ENCODE measurements at places on chromosomes 13 and 19. TPM values are rescaled to one million over a fixed set of nuclear protein-coding genes. Genes with fewer than 3 reads are reported as not detected.

Gene SLITRK6
- total RNA-seq = not detected

Gene STX10
- 52.3 TPM for total RNA-seq

DNA sequence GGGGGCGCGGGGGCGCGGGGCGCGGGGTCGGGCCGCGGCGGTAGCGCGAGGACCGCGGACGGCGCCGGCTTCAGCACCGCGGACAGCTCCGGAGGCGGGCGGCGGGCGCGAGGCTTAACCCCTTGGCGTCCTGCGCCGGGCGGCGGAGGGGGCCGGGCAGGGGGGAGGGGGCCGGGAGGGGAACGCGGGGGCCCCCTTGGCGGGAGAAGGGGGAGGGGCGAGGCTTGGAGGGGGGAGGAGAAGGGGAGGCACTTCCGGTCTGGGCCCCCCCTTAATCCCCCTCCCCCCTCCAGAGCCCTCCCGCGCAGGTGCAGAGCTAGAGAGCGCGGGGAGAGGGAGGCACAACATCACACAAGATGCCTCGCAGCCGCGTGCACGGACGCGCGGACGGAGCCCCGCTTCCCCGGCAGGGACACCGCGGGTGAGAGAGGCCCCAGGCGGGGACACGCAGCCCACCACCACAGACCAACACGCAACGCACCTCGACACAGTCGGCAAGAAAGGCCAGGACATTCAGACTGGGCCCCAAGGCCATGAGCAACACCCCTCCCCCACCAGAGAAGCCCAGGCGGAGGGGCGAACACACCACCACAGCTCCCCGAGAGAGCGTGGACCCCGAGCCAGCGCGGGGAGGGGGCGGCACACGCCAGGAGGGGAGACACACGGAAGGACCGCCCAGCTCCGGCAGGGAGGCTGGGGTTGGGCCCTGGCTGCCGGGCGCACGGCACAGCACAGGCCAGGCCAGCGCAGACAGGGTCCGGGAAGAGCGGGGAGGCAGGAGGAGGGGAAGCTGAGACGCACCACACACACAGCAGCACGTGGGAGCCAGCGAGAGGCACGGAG is 24.1 kb downstream of the SHANK1 start:
- H3K4me3 ChIP-seq = no peak overlapping the region
- peaks cover 92% of the 10 kb centered on the region for H3K27me3 ChIP-seq
- H3K4me1 ChIP-seq = no peaks in the 10 kb centered on the region
- no peak for DNase-seq
- H3K36me3 ChIP-seq = peaks cover 8% of the 10 kb centered on the region
- no peak overlapping the region for H3K27ac ChIP-seq

Gene FXYD5
- total RNA-seq = 802 TPM

- H3K27ac ChIP-seq = no peak overlapping the region
- peaks cover 19% of the 10 kb centered on the region for H3K4me1 ChIP-seq
- H3K4me3 ChIP-seq = no peak overlapping the region
- no peaks in the 10 kb centered on the region for H3K27me3 ChIP-seq
These were observed 1.3 kb downstream of the BBC3 start for GRCh38 chr19:47229676-47230053.

- no peaks in the 10 kb centered on the region for H3K27me3 ChIP-seq
- H3K4me3 ChIP-seq = no peak overlapping the region
- H3K4me1 ChIP-seq = peaks cover 12% of the 10 kb centered on the region
- no peak overlapping the region for H3K27ac ChIP-seq
These were observed 472.6 kb upstream of the KLHL1 start for GRCh38 chr13:70580825-70581224.
